HAP-1 (cell line): ENCODE measurements at places on chromosomes 13 and 19.

DNA sequence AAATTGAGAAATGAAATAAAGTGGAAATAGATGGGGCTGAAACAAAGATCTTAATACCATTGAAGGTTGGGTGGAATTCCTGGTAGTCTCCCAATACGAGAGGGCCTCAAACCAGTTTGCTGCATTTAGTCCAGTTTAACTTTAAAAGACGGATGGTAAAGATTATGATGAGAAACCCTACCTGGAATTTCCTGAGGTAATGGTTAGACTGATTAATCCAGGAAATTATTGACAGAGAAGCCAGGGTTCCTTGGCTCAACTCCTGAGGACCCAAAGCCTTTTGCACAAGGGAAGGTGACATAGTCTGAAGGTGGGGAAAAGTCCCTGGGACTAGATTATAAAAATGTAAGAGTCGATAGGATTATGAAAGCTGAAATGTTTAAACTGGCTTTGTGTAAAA is 133.2 kb upstream of the SLITRK5 start:
- DNase-seq: no peak

DNA sequence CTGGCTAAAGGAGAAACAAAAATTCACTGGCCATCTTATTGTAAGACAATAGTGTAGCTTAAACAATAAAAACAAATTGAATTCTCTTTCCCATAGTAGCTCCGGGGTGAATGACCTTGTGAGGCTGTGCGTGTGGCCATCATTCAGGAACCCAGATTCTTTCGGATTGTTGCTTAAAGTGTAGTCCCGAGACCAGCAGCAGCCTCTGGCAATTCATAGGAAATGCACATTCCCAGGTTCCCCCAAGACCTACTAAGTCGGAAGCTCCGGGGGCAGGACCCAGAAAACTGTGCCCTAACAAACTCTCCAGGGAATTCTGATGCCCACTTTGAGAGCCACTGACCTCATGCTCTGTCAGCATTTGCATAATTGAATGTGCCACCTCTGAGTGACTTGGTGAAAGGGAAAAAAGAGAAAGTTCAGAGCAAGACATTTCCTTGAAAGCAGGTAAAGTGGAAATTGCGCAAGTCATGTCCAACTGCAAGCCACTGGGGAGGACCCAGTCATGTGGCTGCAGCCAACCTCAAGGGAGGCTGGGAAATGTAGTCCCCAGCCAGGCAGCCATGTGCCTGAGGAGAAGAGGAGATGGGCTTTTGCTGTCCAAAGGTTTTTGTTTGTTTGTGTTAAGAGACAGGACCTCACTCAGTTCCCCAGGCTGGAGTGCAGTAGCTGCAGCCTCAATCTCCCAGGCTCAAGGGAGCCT is 50.7 kb upstream of the PNMA8B start:
- peak; percentile 72 for DNase-seq

DNA sequence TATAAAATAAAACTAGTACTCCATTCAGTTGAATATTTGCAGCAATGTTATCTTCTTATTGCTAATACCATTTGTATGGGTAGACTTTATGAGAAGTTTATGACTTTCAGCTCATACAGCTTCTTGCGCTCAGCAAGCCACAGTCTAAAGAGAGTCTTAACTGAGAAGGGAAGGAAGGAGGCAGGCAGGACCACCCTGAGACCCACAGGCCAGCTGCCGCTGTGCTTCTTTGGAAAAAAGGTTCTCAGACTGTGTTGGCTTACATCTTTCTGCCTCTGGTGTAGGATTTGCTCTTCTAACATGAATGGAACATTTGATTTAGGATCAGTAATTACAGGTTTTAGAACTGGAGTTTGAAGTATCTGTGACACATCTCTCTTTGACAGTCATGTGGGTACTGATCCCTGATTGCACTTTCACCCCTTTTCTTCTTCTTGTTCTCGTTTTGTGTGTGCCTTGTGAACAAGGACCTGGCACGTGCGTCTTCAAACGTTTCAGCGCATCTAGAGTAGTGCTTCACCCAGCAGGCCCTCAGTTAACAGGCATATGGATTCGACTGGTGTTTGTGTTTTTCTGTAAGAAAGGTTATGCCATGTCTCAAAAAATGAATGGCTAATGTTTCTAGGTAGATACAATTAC is 7.1 kb upstream of the GPR18 start:
- no peak for DNase-seq

DNA sequence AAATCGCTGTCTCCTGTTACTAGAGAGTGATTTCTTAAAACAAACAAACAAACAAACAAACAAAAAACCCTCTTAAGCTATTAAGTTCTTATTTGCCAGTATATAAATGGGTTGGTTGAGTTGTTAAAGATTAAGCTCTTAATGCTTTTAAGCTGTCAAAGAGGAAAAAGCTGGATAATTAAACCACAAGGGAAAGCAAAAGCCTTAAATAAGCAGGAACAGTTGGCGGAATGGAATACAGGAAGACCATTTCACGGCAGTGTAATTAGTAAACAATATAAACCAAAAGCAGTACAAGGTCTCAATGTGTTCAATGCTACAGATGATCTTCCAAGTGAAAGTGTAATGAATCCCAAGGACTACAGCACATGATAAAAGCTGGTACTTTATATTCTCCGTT is 32.2 kb upstream of the GGACT start:
- DNase-seq: no peak

DNA sequence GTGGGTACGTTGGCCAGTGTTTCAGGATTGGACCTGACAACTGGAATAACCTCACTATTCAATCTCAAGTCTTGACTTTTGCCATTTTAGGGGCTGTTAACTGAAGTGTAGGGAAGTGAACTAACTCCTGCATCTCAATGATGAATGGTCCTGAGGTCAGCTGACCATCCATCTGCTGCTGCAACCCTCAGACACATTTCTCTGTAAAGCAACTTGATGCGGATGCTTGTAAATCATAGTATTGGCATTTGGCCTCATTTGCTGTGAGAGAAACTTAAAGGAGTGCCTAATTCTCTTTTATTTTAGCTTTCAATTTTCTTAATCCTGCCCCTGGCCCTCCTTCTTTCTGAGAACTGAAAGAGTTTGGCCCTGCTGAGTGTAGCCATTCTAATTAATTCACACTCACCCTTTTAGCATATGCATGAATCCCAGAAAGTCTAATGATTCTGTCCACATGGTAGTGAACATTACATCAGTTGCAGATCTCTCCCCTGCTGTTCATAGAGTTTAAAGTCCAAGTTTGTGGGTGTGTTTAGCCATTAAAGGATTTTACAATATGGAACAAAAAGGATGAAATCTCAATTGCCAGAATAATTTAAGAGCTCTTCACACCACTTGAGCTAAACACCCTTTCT is 1531.4 kb upstream of the SLC10A2 start:
- DNase-seq: no peak

GRCh38 chr13:50318887-50319286 is 303.6 kb downstream of the KCNRG start:
- no peak for DNase-seq

GRCh38 chr13:61880578-61881283 is 465.1 kb upstream of the PCDH20 start:
- DNase-seq: peak; percentile 60
